ENCODE measurements at places on chromosomes 16 and 17.

- DNase-seq, result no peak
Observed at GRCh38 chr16:55039511-55039910, 108.8 kb downstream of the IRX5 start.

DNA sequence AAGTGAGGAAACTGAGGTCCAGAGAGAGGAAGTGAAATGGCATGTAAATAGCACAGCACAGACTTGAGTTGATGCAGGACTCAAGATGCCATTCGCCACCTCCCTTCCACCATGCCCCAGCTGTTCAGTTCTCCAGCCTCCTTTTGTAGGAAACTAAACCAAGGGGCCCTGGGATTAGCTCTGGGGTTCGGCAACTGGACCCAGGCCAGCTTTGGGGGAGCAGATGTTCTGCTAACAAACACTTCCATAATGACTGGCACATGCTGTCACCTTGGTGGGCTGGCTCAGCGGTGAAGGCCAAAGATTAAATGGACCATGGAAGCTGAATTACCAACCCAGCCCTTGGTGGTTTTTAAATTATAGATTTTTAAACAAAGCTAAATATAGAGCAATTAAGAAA is 77.0 kb downstream of the IRX6 start:
- no peak for DNase-seq

DNA sequence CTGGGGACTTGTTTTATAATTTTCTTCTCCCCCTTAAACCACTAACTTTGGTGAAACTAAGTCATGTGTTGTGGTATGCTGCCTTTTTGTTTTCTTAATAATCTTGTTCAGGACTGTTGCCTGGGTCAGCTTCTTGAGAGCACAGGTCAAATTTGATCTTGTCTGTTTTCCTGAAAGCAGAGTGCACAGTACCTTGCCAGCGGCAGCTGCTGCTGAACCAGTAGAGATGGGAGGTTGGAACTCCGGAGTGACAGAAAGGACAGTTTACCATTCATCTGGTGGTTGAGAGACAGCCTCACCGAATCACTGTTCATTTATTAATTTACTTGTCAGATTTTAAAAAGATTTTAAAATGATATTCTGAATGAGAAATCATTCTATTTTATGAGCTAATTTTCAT is 125.0 kb downstream of the PHKB start:
- no peak for DNase-seq

GRCh38 chr16:66197668-66198278 is 168.7 kb upstream of the CDH5 start:
- DNase-seq, result no peak

- DNase-seq, result no peak
Observed at GRCh38 chr16:47712276-47713224, 251.4 kb downstream of the PHKB start.

GRCh38 chr17:68794636-68795434 is 160.4 kb downstream of the ABCA8 start:
- DNase-seq, result no peak

DNA sequence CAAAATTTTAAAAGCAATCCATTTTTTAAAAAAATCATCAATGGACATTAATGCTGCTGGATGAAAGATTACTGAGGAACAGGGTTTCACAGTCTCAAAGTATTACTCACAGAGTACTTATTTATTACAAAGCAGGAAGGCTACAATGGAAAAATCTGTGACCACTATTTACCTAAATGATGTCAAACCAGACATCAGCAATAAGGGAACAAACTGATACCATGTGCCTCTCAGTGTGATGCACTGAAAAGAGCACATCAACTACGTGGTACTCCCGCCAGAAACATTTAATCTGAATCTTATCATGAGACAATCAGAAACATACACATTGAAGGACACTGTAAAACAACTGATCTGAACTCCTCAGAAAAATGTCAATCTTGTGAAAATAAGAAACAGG is 124.2 kb downstream of the PARN start:
- DNase-seq, result no peak

Measured in central memory CD4-positive, alpha-beta T cell (primary cell).